ENCODE measurements at places on chromosomes 3 and 15. TPM values are rescaled to one million over a fixed set of nuclear protein-coding genes. Genes with fewer than 3 reads are reported as not detected.
A peak's percentile ranks its signal among the peaks of the same experiment; 100 is the strongest.

GRCh38 chr3:124964387-124964786 is 29.8 kb upstream of the MUC13 start:
- no peak for DNase-seq

UPK1B gene
- not detected for total RNA-seq

DNA sequence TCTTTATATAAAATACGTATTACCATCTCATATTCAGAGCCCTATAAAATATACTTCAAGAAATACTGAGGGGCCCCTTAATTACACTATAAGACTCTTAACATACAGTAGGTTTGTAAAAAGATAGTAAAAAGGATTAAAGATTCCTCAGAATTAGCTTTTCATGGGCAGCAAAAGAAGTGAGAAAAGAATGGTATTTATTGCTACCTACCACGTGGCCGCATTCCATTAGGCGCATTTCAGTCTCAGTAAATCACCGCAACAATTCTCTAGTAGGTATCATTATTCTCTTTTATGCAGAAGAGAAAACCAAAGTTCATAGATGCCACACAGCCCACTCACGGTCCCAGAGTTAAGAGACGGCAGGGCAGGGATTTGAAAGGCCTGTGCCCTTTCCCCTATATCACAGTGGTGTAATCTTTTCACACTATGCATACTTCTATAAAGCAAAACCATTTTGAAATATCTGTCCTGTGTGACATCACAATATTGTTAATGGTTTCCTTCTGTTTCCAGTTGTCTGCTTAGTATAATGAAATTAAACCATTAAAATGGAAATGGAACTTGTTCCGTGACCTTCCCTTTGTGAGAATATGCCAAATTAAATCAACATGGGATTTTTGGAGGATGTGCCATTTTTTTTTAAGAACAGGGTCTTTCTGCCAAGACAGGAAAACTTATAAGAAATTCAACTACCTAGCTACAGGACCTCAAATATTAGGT is 1072.2 kb downstream of the FHIT start:
- DNase-seq, result no peak

DNA sequence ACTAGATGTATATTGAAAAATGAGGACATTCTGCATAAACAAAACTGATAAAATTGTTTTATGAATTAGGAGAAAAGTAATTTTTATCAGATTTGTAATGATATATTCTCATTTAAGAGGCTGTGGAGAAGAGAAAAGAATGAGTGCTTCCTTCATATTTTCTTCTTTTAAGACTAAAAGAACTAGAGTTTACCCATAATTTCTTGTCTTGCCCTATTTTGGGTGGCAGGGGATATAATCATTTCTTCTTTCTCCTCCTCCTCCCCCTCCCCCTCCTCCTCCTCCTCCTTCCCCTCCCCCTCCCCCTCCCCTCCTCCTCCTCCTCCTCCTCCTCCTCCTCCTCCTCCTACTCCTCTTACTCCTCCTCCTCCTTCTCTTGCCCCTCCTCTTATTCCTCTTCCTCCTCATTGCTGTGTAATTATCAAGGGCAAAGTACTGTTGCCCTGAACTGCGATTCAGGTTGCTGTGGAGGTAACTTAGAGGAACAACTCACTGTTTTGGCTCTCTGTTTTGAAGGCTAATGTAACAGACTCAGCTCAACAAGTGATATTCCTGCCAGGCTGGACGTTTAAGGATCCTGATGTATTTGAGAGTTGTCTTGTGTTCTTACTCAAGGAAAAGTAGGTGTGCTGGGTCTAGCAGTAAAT is 555.4 kb downstream of the AGBL1 start:
- DNase-seq, result no peak

DNA sequence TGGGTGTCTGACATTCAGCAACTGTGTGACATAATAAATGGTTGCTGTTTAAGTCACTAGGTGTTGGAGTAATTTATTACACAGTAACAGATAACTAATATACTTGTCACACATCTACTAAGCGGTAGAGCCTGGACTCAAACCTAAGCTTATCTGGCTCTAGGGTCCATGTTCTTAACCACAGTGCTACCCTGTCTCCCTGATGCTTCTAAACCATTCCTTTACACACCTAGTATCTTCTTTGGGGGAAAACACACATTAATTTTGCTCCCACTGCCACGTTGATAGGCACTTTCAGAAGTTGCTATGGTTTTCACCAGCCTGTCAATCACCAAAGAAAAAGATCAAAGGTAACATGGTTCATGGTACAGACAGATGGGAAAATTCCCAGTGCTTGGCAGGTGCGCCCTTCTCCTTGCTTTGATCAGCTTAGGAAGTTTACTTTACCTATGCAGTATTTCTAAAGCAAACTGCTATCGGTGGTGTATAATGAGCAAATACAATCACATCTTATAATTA is 150.8 kb downstream of the PDZRN3 start:
- no peak for DNase-seq

DNA sequence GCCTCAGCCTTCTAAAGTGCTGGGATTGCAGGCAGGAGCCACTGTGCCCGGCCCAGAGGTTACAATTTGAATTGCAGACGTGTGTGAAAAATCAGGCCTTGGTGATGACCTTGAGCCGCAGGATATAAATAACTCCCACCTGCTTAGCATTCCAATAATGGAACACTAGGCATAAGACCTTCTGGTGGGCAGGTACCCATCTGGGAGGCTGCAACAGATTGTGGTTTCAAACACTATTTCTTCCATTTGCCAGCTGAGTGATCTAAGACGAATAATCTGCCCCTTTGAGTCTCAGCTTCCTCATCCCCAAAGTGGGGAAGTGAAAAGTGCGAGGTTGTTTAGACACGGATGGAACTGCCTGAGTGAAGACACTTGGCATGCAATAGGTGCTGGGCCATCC is 47.7 kb upstream of the HERC1 start:
- DNase-seq, result no peak

DNA sequence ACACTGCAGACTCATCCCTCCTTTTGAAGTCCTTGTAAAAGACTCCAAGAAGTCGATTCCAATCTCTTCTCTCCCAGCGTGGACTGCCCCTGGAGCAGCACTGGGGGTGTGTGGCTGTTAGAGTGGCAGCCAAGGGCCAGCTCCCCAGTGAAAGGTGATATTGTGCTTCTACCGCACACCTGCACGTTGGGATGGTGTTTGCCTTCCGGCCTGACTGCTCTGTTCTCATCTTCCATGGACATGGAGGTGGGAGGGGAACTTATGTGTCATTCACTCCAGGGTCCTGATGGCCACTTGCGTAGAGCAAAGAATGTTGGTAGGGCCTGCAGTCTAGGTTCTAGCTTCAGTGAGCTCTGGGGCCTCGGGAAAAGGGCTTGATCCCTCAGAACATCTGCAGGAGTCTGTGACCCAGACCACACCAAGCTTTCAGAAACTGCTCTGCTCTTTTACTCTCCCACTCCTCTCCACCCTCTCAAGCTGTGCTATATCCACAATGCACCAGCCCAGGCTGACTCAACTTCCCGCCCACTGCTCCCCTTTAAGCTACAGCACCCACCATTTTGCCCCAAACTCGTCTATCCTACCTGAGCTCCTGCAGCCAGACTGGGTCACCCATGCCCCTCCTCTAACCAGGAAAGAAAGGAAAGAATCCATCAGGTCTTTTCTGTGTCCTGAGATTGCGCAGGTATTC is 31.3 kb downstream of the LIPC start:
- no peak for DNase-seq

SEC22C gene
- total RNA-seq, result 55.8 TPM

GRCh38 chr3:183490211-183490601 is 61.8 kb upstream of the MCF2L2 start:
- DNase-seq, result no peak

DNA sequence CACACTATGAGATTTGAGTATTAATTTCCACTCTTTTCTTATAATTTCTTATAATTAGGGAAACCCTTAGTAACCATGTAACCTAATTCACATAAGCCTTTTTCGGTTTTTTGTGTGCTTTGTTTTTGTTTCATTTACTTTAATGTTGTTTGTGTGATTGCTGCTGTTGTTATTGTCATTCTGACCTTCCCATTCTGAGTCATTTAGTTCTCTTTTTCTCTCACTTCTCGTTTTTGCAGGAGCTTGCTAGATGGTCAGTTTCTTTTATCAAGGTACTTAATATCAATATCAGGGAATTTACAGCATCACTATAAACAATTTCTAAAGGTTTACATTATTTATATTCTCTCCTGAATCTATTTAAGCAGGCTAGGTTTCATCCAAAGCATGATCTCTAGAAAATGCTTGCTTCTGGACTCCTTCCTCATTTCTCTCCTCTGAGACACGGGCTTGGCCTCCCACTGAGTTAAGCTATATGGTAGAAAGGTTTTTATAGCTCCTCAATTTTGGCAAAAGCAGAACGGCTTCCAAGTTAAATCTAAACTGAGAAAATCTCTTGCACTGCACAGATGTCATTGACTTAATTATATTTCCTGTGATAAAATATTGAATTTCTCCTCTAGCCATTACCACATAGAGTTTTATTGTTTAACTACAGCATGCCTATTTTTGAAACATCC is 534.2 kb downstream of the NSUN3 start:
- no peak for DNase-seq

GRCh38 chr3:176740906-176741663 is 456.2 kb downstream of the TBL1XR1 start:
- no peak for DNase-seq

GRCh38 chr15:32106401-32107381 is 76.4 kb downstream of the CHRNA7 start:
- DNase-seq, result peak; percentile 9

- DNase-seq, result no peak
Measured at GRCh38 chr3:32316319-32316718, 75.3 kb upstream of the CMTM7 start.

GRCh38 chr3:119831022-119831421 is 49.1 kb downstream of the NR1I2 start:
- no peak for DNase-seq

DNA sequence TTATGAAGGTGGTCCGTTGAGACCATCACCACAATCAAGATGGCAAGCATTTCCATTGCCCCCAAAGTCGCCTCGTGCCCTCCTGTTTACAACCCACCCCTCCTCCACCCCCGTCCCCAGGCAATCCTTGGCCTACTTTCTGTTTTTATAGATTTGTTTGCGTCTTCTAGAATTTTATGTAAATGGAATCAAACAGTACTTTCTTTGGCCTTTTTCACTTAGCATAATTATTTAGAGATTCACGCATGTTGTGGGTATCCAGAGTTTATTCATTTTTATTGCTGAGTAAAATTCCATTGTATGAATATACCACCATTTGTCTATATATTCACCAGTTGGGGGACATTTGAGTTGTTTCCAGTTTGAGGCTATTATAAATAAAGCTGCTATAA is 66.6 kb downstream of the LSM3 start:
- DNase-seq, result no peak

DNA sequence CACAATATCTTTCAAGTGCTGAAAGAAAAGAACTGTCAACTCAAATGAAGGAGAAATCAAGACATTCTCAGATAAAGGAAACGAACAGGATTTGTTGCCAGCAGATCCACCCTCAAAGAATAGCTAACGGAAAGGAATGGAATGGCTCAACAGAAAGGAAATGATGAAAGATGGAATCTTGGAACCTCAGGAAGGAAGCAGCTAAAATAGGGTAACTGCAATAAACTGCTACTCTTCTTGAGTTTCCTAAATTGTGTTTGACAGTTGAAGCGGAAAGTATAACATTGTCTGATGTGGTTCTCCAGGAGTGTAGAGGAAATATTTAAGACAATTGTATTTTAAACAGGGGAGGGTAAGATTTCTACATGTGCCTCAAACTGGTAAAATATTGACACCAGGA is 22.0 kb downstream of the PRR23E start:
- no peak for DNase-seq

TCAIM gene
- 21.8 TPM for total RNA-seq

RPLP1 gene
- 2,900 TPM for total RNA-seq

GNAT1 gene
- not detected for total RNA-seq

GRCh38 chr3:188077160-188077799 is 76.7 kb upstream of the LPP start:
- no peak for DNase-seq

OSBPL10 gene
- not detected for total RNA-seq

SLC12A1 gene
- not detected for total RNA-seq

ZDHHC19 gene
- total RNA-seq, result not detected

ITIH3 gene
- not detected for total RNA-seq

- no peak for DNase-seq
Measured at GRCh38 chr15:100078511-100079220, 263.1 kb downstream of the ADAMTS17 start.

GPR160 gene
- total RNA-seq, result 14.9 TPM

GRCh38 chr3:114706591-114707232 is 412.9 kb downstream of the TIGIT start:
- no peak for DNase-seq

- DNase-seq, result no peak
Measured at GRCh38 chr3:100420885-100421284, 19.5 kb downstream of the LNP1 start.

DNA sequence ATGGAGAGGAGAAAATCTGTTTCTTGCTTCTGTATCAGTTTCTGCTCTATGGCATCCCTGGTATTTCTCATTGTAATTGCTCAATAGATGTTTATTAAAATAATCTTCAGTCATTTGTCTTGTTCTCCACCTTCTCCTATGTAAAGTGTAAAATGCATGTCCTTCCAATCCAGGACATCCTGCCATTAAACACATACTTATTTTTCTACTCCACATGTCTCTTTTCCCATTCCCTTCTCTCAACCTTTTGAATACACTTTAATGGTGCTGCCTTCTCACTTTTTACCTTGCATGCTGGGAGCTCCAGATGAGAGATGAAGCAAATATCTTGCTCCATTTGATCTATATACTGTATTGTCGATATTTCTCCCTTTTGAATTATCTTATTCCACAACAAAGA is 49.7 kb downstream of the TUSC7 start:
- DNase-seq, result no peak

DNA sequence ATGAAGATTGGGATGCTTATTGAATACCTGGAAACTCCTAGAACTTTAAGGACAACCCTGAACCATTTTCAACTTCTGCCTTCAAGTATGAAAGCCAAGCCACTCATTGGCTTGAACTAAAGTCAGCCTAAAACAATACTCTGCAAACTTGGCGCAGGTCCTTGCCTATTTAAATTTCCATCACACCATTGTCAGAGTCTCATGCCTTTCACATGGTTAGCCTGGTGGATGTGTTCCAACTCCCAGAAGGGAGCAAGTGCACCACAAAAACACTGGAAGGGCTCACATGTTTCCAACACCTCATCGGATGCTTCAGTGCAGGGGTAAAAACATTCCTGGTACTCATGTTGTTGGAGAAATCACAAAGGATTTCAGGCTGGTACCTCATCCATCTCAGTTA is 511.6 kb upstream of the MDFIC2 start:
- DNase-seq, result no peak

GRCh38 chr3:134978658-134979057 is 183.6 kb downstream of the EPHB1 start:
- no peak for DNase-seq
